ENCODE measurements at places on chromosomes 6 and 20.

- DNase-seq = no peak
These were observed 48.1 kb downstream of the NOL4L start for GRCh38 chr20:32536851-32537656.

- DNase-seq = no peak
These were observed 18.9 kb downstream of the GSTA4 start for GRCh38 chr6:52976149-52976548.

GRCh38 chr6:13228264-13229204 lies 99.8 kb downstream of the TBC1D7 start:
- DNase-seq = no peak

DNA sequence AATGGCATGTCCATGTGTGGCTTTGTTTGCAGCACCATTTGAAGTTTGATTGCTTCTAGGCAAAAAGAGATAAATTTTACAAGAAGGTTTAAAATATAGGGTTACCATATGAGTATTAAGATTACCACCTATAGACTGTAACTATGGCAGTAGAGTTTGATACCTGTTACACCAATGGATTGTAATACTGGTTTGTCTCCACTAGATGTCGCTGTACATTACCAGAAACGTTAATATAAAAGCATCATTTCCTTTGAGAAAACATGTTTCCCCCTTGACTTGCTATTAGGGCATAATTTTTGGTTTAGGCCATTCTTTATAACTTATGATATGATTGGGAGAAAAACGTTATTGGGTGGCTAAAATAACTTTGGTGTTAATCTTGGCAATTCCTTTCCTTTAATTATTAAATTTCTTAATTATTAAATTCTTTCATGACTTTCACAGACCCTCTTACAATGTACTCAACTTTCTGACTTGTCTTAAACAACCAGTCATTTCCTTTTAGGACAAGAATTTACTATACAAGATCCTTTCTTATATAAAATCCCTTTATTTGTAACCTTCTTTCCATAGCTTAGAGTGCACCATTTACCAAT lies 42.8 kb downstream of the HLA-DPB1 start:
- no peak for DNase-seq

- no peak for DNase-seq
These were observed 53.6 kb upstream of the TRERF1 start for GRCh38 chr6:42505385-42505718.

DNA sequence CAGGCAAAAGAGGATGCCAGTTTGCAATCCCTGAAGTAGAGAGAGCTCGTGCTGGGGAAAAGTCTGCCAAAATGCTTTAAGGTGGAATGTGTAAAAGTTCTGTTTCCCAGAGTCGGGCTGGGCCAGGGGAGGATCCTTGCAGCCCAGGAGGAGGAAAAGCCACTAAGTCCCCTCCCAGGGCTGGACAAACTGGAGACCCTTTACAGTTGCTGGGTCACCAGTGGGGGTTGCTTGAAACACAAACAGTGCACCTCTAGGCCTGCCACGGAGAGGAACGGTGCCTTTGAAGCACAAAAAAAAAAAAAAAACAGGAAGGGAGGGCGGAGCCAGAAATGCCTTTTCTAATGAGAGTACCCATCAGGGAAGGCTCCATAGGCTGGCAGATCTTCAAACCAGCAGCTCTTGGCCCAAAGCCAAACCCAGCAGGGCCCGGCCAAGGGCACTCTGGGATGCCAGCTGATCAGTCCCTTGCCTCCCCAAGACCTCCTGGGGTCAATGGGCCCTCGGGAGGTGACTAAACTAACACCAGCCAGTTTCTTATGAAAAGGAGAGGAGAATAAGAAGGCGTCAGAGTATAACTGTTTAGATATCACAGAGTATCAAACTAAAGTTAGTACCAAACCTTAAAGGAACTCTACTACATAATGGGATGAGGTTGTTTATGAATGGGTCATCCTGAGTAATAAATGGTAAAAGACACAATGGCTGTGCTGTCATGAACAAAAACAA lies 23.7 kb downstream of the HLA-A start:
- DNase-seq = peak; percentile 86
